OCI-LY7 (cell line): ENCODE measurements at places on chromosomes 3 and 15.

DNA sequence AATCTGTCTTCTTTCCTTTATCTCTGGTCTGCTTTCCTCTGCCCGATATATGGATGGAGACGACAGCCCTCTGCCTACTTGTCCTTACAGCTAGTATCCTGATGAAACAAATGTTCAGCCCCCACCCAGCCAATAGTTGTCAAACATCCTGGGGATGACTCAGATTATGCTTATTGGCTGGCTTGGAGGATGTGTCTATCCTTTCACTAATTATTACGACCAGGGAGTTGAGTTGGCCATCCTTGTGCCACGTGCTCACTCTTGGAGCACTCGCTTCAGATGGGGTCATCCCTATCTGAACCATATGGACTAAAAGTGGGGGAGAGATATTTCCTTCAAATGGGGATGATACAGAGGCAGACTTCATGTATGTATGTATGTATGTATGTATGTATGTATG, 6.4 kb upstream of the MAP3K13 start:
- no peak for DNase-seq

GRCh38 chr3:22353126-22353525, 602.1 kb upstream of the ZNF385D start:
- DNase-seq = no peak

DNA sequence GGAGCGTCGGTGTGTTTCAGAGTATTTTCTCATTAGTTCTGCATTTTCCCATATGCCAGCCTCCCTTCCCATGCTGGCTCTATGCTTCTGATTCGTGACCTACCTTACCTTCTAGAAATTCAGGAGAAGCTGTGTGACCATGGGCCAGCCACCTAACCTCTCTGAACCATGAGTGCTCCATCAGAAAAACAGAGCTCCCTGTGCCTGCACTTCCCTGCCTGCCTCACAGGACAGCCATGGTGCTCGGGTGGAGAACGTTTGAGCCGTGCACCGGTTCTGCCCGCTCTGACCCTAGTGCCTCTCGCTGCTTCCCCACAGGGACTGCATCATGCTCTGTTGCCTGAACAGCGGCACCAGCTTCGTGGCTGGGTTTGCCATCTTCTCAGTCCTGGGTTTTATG, 74.5 kb upstream of the SLC6A1 start:
- no peak for DNase-seq

- no peak for DNase-seq
Measured at GRCh38 chr15:38877471-38877870, 312.9 kb upstream of the RASGRP1 start.

DNA sequence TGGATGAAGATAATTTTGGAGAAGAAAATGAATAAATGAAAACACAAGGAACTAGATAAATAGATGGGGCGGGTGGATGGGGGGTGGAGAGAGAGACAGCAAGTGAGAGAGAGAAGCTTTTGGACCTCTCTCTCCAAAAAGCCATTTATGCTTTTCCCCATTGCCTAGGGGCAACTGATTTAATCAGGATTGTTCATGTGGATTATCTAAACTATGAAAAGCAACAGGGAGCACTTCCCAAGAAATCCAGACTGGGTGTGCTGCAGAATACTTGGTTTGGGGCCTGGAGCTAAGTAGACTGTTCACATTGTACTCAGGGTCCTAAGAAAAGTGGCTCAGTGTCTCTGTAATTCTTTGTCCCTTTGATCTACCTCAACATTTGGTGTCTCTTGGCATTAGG, 367.0 kb downstream of the TIGIT start:
- DNase-seq = no peak

GRCh38 chr15:54250326-54250725, 272.1 kb downstream of the UNC13C start:
- DNase-seq = no peak

DNA sequence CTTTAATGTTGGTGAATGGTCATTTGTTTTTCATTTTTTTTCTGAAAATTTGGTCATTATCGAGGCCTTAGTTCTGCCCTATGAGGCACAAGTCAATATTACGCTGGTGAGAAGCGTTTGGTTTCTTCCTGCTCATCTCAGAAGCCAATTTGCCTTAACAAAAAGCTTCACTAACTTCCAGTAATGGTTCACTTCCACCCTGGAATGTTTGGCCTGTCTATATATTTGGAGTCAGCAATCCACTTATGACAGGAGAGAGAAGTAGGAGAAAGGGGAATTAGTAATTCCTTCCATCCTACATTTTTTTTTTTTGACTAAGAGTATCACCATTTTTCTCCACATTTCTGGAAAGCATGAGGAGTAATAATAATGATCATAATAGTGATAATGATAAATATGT, 124.4 kb downstream of the DIPK2A start:
- no peak for DNase-seq

DNA sequence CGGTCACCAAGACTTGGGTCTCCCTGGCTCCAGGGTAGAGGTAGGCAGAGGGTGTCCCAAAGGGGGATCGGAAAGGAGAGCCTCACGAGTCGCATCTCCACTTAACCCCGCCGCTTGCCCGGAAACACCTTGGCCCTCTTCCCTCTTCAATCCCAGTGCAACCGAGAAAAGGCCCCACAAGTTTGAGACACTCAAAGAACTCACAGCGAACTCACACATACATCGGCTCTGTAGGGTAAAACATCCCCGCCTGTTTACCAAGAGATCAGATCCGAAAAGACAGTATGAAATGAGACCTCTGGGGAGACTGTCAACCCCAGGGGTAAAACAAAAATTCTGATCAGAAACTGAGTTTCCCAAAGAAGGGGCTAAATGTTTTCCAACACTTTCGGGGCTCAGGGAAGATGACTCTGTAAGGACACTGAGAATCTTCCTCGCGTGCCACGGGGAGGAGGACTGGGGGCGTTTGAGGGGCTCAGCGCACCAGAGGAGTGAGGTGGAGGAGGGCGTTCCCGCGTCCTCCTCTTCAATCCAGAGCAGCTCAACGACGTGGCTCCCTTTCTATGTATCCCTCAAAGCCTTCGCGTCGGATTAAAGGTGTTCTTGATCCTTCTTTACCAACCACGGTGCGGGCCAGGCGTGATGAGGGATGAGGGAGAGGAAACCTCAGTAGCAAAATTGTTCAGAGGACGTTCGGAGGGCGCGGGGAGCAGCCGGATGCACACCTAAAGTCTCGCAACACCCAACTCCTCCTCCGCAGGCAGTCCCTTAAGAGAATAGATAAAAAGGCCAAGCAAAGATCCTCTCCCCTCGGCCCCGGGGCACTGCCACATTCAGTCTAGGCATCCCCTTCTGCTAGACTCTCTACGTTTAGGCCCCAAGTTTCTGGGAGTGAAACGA, 3.7 kb downstream of the WNT5A start:
- DNase-seq = no peak

GRCh38 chr3:131233900-131234668, 147.5 kb upstream of the NUDT16 start:
- no peak for DNase-seq

DNA sequence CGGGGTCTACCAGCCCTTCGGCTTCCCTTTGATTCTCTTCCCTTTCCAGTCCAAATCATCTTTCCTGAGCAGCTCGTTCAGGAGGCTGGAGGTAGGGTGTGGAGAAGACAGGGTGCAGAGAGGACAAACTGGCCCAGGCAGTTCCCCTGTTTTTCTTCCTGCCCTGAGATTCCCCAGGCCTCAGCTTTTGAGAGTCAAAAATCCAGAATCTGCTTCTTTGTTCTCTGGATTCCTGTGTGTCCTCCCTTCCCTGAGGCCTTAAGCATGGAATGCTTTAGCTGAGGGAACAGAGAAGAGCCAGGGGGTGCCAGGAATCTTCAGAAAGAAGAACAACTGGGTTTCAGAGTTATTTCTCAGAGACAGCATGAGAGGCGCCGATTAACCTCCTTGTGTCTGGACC, 26.7 kb upstream of the LRTM1 start:
- no peak for DNase-seq

DNA sequence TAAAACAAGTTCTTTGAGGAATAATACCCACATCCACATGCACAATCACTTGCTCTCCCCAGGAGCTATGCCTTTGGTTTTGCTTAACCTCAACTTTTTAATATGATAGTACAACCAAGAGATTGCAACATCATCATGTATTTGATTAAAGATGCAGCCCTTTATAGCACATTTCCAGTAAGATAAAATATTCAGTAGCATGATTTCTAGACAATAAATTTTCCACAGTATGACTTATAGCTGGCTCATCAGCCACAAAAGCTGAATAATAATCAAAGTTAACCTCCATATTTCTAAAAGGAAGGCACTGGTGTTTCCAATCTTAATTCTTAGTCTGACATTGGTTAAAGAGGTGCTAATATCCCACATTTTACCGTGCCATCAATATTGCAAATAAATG, 622.5 kb downstream of the TBL1XR1 start:
- no peak for DNase-seq

GRCh38 chr15:66773129-66773873, 71.3 kb downstream of the SMAD6 start:
- no peak for DNase-seq
